NCI-H460 (cell line): ENCODE measurements at places on chromosomes 2 and 18.

DNA sequence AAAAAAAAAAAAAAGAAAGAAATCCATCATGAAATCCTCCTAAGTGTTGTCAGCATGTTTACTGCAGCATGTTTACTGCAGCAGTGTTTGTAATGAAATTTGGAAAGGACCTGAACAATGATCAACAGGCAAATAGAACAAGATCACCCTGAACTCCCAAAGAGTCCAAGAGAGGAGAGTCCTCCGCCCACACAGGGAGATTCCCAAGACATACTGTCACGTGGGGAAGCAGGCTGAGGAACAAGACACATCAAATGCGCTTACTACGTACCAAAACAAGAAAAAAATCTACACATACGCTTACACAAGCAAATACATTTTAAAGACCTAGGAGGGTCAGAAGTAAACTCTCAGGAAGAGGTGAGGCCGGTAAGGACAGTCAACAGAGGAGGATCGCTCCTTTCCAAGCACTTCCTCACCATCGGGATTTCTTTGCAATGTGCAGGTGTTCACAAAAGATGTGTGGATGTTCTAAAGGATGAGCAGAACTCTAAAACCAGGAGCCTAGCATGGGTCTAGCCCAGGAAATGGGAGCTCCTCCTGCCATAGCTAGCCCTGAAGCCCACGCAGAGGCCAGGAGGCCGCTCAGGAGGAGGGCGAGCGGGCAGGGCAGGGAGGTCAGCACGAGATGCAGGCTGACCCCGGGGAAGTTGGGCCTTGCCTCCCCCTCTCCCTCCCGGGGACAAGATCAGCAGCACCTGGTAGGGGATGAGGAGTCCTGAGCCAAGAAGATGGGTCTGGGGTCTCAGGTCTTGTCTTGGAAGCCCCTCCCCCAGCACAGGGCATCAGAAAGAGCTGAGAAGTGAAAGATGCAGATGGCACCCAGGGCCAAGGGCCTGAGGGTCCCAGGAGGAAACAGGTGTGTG, 66.4 kb downstream of the ZNF516 start:
- no peak for DNase-seq

GRCh38 chr2:69075486-69075885, 62.5 kb downstream of the ANTXR1 start:
- DNase-seq = no peak

DNA sequence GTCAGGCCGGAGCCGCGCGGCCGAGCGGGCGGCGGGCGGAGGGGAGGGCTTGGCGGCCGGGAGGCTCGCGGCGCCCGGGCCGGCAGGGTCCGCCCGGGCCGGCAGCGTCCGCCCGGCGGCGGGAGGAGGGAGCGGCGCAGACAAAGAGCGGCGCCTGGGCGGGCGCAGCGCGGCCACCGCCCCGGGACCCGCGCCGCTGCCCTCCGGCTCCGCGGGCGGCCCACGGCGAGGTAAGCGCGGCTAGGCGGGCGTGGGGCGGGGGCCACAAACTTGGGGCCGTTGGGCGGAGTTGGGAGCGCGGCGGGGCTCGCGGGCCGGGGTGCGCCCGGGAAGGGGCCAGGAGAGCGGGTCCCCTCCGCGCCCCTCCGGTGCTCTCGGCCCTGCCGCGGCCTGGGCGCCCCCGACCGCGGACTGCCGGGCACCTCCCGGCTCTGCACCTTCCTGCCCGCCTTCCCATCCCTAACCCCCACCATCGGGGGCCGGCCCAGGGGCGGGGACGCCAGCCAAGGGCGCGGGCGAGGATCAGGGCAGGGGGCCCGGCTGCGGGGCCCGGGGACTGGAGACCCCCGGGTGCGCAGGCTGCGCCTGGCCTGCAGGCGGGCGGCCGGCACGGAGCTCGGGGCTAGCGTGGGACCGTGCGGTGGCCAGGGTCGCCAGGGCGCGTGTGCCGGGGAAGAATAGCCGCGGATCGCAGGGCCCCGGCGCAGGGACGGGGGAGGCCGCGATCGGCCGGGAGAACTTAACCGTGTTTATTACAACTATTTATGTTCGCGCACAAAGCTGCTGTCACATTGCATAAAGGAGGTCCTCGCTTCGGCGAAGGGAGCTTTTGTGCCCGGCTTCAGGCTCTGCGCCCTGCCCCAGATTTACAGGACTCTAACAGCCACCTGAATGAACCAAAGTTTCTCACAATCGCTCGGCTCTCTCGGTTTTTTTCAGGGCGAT, at the start of gene NCK2:
TSS of gene NCK2 (plus strand) at position 4 of the 945 bp plus-strand sequence. CDS start 110,152 bp downstream, outside the sequence.
- no peak for DNase-seq

DNA sequence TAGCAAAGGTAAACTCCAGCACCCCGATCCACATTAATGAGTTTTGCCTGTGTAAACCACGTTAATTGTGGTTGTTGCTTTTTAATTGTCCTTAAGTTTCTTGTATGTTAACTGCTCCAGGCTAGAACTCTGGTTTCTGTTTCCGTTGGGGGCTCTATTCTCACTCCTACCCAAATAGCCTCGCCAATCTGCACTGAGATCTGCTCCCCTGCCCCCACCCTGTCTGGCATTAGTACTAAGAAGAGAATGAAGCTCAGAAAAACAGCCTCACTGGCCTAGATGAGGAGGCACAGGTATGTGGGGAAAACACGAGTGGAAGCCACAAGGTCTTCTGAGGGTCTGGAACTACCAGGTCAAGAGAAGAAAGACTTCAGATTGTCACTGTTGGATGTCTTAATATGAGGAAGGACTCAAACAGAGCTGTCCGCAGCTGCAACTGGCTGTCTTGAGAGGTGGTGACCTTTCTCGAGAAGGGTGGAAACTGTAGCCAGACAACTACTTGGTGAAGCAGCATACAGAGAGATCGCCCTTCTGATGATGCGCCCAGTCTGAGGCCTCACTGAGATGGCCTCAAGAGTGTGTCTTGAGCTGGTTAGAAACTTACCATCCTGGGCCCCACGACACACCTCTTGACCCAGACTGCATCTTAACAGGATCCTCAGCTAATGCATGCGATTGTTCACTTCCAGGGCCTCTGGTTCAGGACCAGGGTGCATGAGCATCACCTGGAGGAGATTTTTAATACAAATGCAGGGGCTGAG, 73.1 kb downstream of the TGOLN2 start:
- no peak for DNase-seq

- DNase-seq = no peak
Measured at GRCh38 chr18:79903071-79903635, 48.3 kb downstream of the SLC66A2 start.

DNA sequence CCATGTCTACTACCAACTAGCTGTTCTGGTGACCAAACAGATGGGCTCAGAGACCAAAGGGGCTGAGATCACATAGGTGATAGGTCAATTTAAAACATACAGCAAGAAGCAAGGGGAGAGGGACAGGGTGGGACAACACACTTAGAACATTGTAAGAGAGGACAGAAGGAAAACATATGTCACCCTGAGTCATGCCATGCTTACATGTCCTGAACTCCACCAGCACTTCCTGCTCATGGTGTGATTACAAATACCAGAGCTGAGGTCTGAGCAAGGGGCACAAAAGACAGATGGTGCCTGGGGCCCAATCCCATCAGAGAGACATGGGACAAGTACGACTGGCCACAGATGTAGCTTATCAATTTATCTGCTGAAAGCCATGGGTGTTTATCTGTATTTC, 28.7 kb upstream of the GALNT14 start:
- no peak for DNase-seq

GRCh38 chr2:96524482-96525210, 11.9 kb upstream of the ARID5A start:
- DNase-seq = no peak

DNA sequence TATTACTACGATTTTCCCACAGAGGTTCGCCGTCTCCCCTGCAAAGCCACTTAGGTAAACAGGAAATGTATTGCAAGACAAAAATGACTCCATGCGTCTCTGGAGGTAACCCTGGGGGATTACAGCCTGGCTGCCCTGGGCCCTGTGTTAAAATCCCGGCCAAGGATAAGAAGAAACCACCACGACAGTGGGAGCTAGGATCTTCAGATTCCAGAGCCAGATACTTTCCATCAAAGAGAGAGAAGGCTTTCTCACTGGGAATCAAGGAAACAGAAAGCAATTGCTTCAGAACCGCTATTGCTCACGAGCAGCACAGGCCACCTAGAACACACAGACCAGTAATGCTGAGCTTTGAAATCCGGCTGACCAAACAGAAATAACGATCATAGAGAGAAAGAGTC, 97.9 kb upstream of the ZNF516 start:
- no peak for DNase-seq

- no peak for DNase-seq
Measured at GRCh38 chr18:50751490-50751889, 68.3 kb downstream of the MRO start.

GRCh38 chr2:11584525-11585056, 50.7 kb downstream of the GREB1 start:
- no peak for DNase-seq

DNA sequence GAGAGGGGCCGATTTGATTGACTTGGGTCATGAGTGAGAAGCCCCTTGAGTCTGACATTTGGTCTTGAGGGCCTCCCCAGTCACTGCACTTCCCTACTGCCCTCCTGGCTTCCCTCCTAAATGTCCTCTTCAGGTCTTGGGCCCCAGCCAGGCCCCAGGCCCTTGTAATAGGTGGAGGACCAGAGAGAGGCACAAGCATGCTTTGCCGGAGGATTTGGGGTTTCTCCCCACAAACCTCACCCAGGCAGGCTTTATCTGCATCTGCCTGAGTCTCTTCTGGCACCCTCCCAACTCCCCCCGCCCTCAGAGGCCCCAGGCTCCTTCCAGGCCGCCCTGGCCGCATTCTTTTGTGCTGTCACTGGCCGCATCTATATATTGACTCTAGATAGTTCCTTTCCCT, 270.7 kb downstream of the HAUS1 start:
- DNase-seq = no peak

DNA sequence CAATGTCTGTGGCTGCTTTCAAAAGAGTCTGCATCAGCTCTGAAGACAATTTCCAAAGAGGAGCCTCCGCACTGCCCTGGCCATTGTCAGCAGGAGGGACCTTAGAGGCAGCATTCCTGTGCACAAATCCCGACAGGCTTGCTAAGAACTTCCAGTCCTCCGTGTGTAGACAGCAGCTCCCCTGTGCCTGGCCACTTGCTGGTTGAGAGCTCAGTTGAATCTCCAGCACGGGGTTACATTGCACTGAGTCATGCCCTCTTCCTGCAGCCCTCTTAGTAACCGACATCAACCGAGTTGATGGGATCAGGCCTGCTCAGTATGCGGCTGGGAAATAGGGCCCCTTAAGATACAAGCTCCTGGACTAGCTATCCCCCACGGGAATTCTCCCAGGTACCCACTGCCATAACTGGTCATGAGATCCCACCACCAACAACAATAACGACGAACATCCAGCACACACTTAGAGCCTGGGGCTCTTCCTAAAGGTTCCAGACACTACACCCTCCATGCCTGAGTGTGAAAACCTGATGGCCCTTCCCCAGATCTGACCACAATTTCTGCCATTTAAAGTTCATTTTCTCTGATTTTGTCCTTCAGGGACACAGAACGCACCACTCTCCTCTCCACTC, 12.0 kb downstream of the ATP6V1B1 start:
- peak; percentile 25 for DNase-seq

GRCh38 chr2:17429130-17429529, 89.1 kb downstream of the RAD51AP2 start:
- no peak for DNase-seq

DNA sequence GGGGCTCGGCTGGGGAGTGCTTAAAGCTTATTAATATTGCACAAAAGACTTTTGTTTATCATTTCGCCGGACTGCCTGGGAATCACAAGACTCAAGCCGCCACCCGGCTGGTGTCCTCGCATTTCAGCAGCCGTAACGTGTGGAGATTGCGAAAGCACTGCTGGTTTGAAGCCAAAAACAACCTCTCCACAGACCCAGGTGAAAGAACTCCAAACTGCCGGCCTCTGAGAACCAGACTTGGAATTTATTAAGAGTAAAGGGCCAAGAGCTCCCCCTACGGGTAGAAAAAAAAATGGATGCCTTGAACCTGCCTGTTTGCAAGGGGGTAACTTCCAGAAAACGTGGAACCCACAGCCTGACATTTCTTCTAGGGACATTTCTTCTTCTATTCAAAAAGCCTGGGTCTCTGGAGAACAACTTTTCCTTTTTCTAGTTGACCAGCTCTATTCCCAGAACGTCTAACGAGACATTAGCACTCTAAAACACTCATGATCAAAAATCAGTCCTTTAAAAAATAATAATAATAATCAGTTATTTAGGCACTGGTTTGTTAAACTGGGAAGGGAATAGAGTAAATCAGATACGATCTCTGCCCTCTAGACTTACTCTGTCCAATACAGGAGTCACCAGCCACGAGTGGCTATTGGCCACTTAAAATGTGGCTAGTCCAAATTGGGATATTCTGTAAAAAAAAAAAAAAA, 216.3 kb downstream of the C1D start:
- peak; percentile 65 for DNase-seq

DNA sequence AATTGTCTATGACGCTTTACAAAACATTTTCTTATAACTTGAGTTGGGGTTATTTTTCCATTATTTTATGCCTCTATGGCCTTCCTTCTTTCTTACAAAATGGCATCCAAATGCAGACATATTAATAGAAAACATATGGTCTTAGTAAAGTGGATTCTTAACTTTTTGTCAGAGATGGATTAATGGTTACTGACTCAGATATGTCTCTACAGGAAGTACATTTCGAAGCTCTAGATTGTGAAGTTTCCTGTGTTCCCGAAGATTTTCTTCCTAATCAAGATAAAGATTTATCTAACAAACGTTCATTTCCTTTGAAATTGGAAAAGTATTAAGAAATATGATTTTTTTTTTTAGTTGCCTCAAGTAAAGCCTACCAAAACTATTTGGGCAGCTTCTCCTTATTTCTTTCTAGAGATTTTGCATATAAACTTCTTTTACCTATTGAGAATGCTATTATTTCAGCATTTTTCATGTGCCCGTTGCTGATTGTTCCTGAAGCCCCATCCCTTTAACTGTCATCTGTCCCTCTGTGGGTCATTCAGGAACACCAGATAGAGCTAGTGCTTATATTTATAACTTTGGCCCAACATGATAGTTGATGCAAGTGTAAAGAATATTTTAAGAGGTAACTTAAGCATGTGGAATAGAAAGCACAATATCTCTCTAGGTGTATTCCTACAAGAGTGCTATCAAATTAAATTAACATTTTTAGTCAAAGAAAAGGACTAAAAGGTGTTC, 498.0 kb downstream of the CCDC85A start:
- DNase-seq = no peak

- DNase-seq = no peak
Measured at GRCh38 chr2:100321866-100322820, at the start of gene LONRF2. Gene LONRF2, minus strand, starts transcription at chr2:100322501. Its CDS starts 408 bp downstream, at chr2:100322093.

- no peak for DNase-seq
Measured at GRCh38 chr2:28082131-28082530, 191.6 kb downstream of the BABAM2 start.

- no peak for DNase-seq
Measured at GRCh38 chr18:37484983-37485834, 80.4 kb downstream of the CELF4 start.

GRCh38 chr18:80200171-80200931, 47.0 kb downstream of the PARD6G start:
- DNase-seq = peak; percentile 9

- DNase-seq = peak; percentile 83
Measured at GRCh38 chr2:187529977-187530721, 24.1 kb downstream of the TFPI start.

- DNase-seq = no peak
Measured at GRCh38 chr2:151576080-151576479, 158.2 kb downstream of the NEB start.

GRCh38 chr2:158221063-158222020, 119.7 kb downstream of the UPP2 start:
- DNase-seq = no peak
